ENCODE measurements at places on chromosomes 11 and 22.
A peak's percentile ranks its signal among the peaks of the same experiment; 100 is the strongest.

DNA sequence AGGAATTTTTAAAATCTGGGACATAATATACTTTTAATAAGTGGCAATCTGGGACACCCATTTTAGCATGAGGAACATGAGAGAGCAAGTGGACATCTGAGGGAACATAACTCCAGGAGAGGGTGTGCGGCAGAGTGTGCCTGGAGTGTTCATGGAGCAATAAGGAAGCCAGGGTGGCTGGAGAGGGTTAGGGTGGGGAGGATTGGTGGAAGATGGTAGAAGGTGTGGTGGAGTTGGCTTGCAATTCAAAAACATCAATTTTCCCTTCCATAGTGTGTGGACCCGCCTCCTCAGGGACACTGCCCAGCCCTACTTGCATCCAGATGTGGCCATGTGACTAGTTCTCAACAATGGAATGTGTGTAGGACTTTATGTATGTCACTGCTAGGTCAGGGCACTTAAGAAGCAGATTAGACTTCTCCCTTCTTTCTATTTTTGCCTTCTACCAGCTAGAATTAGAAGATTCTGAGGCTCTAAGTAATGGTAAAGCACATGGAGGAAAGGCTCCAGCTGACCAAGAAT, 4.4 kb upstream of the DENND5A start:
- DNase-seq = no peak

DNA sequence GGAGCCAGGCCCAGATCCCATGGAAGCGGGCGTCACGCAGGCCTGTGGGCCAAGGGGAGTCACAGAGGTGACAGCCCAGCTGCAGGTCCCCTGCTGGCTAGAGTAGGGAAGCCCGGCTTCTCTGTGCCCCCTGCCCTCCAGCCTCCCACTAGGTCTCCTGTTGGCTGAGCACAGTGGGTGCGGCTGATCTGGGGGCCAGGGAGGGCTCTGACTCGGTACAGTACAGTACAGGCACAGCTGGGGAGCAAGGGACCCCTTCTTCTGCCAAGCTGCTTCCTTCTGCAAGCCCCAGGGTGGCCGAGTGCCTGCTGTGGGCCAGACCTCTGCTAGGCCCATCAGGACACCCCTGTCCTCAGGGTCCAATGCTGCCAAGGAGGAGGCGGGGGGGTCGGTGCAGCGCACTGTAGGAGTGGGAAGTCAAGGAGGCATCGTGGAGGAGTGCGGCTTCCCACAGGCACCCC, 10.1 kb downstream of the SUSD2 start:
- DNase-seq = no peak

- no peak for DNase-seq
These were observed 603 bp downstream of the CDHR5 start for GRCh38 chr11:623999-624704.

DNA sequence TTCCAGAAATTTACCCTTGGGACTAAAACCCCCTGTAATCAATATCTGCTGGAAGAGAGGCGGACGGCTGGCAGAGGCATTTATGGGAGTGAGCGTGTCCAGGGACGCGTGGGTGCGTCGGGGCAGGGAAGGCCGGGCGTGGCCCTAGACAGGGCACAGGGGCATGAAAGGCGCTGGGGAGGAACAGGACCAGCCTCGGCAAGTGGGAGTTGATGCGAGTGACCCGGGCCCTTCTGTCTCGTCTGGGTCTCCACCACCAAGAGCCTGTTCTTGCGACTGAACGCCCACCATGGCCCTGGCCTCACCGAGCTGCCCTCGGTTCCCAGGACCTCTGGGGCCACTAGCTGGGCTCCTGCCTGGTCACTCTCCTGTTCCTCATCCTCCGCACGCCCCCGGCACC, 17.5 kb downstream of the OSBPL5 start:
- DNase-seq = no peak

- DNase-seq = no peak
These were observed 71.2 kb downstream of the PIWIL4 start for GRCh38 chr11:94638301-94638901.

- DNase-seq = no peak
These were observed 888.5 kb downstream of the NTM start for GRCh38 chr11:132258875-132259274.

DNA sequence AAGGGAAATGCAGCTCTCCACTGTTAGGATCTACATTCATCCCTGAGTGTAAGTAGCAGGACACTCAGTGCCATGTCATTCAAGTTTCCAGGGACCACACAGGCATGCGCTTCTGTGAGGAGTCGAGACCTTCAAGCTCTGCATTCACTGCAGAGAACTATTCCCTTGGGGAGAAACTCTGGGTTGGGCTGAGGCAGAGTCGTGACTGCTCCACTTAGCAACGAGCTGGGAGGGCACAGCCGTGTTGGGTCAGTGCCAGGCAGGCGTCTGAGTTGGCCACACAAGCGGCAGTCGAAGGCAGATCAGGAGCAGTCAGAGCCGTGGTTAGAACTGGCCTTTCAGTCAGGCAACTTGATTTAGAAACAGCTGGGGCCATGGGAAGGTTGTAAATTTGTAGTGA, 14.7 kb downstream of the MPEG1 start:
- no peak for DNase-seq

GRCh38 chr11:67463680-67464410, 5.2 kb downstream of the TMEM134 start:
- no peak for DNase-seq

GRCh38 chr11:133227632-133228111, 304.6 kb downstream of the OPCML start:
- no peak for DNase-seq

DNA sequence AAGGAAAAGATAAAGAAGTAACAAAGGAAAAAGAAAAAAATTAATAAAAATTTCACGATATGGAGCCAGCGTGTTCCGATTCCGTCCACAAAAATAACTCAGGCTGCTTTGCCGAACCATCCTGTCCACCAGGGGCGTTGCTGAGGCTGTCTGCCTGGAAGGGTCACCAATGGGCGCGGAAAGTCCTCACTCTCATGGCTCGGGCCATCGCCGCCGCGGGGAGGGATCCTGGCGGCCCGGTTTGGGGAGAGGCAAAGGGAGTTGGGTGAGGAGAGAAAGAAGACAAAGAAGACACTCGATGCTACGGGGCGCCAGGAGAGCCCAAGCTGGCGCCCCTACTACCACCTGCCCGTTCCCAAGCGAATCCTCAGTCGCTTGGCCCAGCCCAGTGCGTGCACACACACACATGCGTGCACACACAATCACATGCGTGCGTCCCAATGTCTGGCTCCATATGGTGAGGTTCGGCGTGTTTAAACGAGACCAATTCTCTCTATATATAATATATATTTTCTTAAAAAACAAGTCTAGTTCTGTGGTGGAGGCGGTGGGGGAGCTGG, 5.6 kb upstream of the PYGM start:
- DNase-seq = no peak

DNA sequence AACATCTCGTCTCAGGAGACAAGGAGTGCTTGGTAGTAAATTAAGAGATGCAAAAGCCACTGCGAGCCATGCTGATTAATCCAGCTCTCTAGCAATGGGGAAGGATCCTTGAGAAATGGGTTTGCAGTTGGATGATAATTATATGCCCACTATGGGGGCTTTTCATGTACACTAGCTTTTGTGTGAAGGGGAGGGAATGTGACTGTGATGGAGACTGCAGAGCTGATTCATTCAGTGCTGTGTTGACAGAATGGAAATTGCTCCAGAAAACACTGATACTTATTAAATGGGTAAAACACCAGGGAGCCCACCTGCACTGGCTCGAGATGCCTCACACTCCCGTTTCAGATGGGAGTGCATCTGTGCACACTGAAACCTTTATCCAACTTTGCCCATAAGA, 37.0 kb upstream of the KIRREL3 start:
- DNase-seq = no peak

DNA sequence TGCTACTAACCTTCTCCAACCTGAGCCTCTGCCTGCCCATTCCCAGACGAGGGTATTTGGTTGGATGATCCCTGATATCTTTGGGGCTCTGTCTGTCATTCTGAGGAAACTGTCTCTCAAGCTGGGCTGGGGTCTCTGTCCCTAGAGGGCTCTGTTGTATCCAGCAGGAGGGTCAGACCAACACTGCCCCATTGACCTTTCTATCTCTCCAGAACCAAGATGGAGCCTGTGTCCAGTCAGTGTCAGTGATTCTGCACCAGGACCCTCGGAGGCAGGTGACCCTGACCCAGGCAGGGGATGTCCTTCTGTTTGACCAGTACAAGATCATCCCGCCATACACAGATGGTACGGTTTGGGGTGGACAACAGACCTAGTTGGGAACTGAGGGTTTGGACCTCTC, 21.9 kb downstream of the OTOG start:
- no peak for DNase-seq

GRCh38 chr11:69081180-69081579, 32.4 kb downstream of the TPCN2 start:
- no peak for DNase-seq

GRCh38 chr22:23781065-23781464, 5.7 kb upstream of the SMARCB1 start:
- DNase-seq = no peak

DNA sequence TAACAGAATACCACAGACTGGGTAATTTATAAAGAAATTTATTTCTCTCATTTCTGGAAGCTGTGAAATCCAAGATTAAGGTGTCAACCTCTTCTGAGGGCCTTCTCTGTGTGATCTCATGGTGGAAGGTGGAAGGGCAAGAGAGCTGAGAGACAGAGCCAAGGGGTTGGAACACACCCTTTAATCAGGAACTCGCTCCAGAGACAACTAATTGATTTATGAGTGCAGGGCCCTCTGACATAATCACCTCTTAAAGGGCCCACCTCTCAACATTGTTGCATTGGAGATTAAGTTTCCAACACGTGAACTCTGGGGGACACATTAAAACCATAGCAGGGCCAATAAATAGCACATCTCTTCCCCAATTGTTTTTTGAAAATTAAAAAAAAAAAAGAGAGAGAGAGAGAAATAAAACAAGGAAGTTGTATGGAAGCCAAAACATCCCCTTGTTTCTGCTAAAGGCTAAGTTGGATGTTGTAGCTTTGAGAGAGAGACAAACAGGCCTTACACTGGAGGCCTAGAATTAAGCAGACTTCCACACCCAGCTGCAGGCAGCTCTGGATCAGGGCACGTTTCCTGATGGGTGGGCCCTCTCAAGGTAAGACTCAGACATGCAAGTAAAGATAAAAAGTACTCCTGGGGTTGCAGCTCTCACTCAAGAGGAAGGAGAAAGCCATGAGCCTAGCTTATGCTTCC, 64.1 kb upstream of the BIRC3 start:
- DNase-seq = no peak

GRCh38 chr22:49850021-49850911, 3.4 kb upstream of the ZBED4 start:
- DNase-seq = no peak

GRCh38 chr11:20259506-20259905, 99.2 kb upstream of the DBX1 start:
- DNase-seq = no peak

- DNase-seq = peak; percentile 8
These were observed 39.8 kb downstream of the SYN3 start for GRCh38 chr22:33018232-33018864.

DNA sequence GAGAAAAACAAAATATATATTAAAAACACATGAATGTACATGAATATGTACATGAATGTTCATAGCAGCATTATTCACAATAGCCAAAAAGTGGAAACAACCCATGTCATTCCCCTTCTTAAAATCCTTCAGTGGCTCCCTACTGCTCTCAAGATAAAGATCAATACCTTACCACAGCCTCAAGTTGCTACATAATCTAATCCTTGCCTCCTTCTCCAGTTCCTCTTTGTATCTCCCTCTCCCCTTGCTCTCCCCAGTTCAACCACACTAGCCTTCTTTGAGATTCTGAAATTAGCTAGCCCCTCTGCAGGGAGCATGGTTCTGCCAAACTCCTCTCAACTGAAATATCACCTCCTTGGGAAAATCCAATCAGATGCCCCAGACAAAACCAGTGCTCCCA, 28.1 kb downstream of the MTMR2 start:
- DNase-seq = no peak

GRCh38 chr11:44305470-44306051, 4.4 kb downstream of the ALX4 start:
- DNase-seq = no peak

DNA sequence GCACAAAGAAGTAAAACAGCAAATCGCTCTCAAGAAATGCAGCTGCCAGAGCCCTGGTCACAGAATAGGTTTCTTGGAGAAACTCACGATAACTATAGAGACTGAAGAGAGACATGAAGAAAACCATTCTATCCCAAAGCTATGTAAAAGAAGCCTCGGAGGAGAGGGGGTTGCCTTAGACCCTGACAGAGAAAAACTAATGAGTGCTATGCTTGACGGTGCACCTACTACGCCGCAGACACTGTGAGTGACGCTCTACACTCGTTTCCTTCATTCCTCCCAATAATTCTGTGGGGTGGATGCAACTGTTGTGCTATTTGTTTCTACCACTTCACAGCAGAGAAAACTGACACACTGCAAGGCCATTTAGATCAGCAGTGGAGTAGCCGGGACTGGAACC, 121.8 kb downstream of the ETS1 start:
- no peak for DNase-seq

DNA sequence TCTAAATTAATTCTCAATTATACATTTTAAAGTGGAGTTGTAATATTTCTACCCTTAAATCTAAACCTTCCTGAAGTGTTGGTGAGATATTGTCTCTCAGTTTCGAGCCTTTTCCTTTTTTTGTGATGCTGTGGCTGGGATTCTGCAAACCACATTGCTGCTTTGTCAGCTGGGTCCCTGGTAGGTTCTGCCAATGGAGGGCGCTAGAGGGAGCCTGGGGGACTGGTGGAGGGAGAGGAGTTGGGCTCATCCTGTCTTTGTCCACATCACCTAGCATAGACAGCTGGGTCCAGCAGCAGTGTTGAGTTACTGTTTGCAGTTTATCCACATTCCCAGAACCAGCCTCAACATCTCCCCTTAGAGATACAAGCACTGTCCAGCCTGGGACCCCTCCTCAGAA, 41.0 kb downstream of the TRAF6 start:
- no peak for DNase-seq

DNA sequence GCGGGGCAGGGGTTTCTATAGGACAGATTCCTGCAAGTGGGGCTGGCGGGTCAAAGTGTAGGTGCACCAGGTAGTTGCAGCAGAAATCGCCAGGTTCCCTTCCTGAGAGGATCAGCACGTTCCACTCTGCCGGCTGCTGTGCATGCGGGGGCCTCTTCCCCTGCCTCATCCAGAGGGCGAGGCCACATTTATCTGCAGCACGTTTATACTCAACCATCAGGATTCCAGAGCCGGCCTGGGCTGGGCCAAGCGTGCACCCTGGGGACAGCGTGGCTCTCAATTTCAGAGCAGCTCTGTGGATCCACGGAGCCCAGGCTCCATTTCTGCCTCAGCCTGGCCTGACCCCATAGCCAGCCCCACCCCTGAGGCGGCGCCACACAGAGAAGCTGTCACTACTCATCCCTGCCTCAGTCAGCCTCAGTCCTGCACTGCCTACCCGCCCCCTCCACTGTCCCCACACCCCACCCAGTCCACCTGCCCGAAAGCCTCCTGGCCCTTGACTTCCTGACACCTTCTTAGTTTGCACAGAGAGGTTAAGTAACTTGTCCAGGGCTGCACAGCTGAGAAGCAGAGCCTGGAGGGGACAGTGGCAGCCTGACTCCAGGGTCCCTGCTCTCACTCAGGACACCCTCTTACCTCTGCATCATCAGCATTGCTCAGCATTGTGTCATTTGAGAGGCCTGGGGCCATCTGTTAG, 45.9 kb upstream of the RTL6 start:
- no peak for DNase-seq
